Brain (organoid and tissue), 16 donors: ENCODE measurements at places on chromosomes 5 and 9.

- DNase-seq: no peak
Measured at GRCh38 chr5:121979691-121980090, 17.9 kb downstream of the SRFBP1 start.

- DNase-seq: peak; percentile 82
Measured at GRCh38 chr5:127492854-127493738, 24.3 kb upstream of the PRRC1 start.

GRCh38 chr5:90386099-90386710 is 23.4 kb downstream of the CETN3 start:
- DNase-seq: peak; percentile 77

DNA sequence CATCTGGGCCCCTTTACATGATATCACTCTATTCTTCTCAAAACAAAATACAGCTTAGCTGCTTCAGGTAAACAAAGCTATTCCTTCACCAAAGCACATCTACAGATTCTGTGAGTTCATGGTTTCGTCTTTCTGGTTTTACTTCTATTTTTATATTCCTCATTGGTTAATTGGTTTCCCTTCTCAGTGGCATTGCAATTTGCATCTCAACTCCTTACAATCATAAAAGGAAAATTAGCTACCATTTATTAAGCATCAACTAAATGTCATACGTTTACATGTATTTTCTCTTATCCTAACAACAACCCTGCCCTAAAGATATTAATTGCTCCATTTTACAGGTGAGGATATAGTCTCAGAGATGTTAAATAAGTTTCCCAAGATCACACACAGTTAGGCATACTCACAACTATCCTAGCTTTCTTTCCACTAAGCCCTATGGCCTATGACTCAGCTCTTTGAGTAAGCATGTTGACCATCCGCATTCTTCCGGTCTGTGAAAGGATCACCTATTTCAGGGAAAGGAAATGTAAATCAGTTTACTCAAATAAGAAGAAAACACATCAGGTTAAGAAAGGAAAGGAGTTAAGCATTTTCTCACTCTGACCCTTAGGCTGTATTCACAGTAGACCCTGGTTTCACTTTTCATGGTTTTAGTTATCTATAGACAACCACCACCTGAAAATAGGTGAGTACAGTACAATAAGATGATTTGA is 146.1 kb downstream of the CAAP1 start:
- no peak for DNase-seq

GRCh38 chr9:127014216-127014909 is 99.8 kb downstream of the RALGPS1 start:
- peak; percentile 73 for DNase-seq

DNA sequence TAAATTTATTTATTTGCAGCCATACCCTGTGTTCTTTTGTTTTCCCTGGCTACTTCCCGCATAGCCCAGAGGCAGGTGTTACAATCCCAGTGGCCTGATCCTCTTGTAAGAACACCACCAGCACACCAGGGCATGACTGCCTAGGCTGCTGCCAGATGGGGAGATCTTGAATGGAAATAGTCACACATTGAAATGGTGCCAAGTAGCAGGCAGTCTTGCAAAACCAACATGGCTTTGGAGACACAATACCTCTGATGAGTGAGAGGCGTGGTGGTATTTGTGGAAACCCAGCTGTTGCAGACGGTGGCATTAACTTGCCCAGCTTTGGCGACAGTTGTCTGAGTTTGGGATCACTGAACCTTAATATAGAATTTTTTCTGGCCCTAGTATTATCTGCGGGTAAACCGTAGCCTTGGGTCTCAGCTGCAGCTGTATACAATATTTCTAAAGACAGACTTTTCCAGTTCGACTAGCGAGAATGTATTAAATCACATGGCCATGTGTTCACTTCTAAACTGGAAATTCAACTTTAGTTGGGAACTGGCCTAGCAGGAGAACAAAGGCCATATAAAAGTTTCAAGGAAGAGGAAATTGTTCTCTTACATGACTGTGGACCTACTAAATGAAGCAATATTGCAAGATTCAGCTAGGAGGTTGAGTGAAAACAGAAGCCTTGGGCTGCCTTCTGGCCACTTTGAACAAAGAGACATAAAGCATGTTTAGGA is 277.0 kb downstream of the SMARCA2 start:
- DNase-seq: peak; percentile 34

DNA sequence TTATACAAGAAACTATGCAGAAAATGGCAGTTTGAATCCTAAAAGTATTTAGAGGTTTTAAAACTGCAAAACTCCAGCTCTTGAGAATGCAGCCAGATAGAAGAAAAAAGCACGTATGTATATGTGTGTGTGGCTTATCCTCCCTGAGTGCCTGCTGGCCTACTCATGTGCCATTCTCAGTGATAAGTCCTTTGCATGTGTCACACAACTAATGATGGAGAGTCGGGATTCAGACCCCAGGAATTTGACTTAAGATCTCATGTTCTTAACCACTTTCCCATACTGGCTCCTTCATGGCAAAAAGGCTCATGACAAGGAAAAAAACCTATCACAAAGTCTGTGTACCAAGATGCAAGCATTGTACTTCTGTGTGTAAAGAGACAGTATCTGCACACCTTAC is 26.6 kb downstream of the SMARCA2 start:
- DNase-seq: no peak

- DNase-seq: no peak
Measured at GRCh38 chr5:119276978-119277377, 78.8 kb upstream of the TNFAIP8 start.

- DNase-seq: no peak
Measured at GRCh38 chr5:8844206-8844605, 701.7 kb downstream of the SEMA5A start.

- no peak for DNase-seq
Measured at GRCh38 chr5:109718632-109719031, 28.9 kb downstream of the MAN2A1 start.

DNA sequence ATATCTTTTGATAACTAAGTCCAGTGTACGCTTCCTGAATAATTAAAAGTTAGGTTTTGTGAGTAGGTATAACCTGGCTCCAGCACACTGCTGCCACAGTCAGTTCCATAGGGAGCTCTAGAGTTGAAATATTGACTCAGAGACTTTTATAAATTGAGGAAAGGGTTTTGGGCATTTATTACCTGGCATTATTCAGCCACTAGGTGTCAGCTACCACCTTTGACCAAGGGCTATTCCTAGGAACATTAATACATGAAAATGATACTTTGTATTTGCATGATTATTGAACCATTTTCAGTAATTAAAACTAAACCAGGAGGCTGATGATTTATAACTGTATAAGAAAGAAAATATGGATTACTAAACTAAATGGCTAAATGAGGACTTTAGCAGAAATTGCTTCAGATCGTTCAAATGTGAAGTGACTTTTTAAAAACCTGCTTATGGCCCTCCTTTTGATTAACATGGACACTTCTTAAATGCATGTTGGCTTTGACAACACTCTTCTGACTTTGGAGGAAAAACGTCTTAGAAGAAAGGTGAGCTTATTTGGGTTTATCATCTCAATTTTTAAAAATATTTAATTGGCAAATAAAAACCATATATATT is 83.0 kb downstream of the SMC2 start:
- no peak for DNase-seq

GRCh38 chr5:130885027-130885426 is 280.0 kb downstream of the HINT1 start:
- DNase-seq: no peak

DNA sequence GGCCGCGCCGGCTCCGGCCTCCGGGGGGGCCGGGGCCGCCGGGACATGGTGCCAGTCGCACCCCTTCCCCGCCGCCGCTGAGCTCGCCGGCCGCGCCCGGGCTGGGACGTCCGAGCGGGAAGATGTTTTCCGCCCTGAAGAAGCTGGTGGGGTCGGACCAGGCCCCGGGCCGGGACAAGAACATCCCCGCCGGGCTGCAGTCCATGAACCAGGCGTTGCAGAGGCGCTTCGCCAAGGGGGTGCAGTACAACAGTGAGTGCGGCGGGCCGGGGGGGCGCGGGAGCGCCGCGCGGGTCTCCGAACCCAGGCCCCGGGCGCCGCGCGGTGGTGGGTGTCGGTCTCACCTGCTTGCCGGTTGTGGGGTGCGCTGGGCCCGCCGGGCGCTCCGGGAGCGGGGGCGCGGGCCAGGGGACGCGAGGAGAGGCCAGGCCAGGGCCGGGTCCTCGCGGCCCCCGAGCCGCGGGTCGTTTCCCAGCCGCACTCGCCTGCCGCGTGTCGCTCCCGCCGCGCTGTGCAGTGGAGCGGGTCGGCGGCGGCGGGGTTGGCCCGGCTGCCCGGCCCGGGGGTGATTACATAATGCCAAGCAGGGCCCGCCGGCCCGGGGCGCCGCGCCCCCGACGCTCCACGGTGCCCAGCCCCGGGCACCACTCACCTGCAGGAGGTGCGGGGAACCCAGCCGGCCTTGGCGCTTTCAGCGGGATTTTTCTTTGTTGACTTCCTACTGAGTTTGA is 492 bp downstream of the RABL6 start:
- DNase-seq: peak; percentile 21

GRCh38 chr5:143966280-143966679 is 154.3 kb downstream of the HMHB1 start:
- DNase-seq: no peak

GRCh38 chr9:88108779-88109178 is 29.5 kb downstream of the SPATA31C2 start:
- no peak for DNase-seq

GRCh38 chr9:117783828-117784227 is 79.6 kb downstream of the TLR4 start:
- DNase-seq: no peak

GRCh38 chr5:40312205-40312604 is 367.5 kb upstream of the PTGER4 start:
- DNase-seq: no peak

GRCh38 chr9:105057551-105057950 is 129.6 kb upstream of the ABCA1 start:
- DNase-seq: no peak

- DNase-seq: no peak
Measured at GRCh38 chr5:9715891-9716335, 85.8 kb upstream of the TAS2R1 start.

- DNase-seq: no peak
Measured at GRCh38 chr5:178346607-178347334, 114.2 kb upstream of the PHYKPL start.

DNA sequence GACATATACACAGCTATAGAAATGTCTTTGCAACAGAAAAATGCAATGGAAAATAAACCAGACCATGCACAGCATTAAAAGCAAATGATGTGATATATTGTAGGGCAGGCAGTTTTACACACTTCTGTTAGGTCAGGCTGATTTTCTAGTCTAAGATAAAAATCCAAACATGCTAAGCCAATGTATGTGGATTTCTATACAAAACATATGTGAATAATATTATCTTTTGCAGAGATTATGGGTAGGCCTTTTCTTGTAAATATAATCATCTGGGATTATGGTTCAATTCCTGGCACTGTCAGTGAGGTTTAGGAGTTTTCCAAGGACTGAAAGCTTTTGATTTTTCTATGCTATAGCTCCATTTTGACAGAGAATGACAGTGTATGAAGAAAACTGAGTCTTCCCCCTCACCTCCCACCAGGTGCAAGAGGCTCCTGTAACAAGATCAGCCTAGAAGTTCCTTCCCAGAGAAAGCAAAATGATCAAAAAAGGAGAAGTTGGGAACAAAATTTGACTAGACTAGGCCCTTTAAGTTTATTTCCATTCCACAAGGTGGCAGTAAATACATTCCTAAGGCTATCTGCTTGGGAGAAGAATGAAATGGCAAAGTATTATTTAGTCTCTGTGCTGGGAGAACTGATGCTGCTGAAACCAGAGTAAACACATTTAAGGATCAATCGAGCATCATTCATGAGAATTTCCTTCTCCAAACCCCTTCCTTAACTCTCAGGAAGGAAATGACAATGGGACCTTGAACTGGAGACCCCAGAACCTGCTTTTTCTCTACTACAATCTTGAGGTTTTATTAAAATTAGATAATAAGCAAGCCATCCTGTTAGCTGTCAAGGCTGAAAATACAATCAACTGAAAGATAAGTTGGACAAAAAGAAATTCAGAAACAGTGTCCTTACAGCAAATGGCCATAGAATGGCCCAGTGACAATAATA is 133.0 kb upstream of the TUT7 start:
- peak; percentile 81 for DNase-seq

DNA sequence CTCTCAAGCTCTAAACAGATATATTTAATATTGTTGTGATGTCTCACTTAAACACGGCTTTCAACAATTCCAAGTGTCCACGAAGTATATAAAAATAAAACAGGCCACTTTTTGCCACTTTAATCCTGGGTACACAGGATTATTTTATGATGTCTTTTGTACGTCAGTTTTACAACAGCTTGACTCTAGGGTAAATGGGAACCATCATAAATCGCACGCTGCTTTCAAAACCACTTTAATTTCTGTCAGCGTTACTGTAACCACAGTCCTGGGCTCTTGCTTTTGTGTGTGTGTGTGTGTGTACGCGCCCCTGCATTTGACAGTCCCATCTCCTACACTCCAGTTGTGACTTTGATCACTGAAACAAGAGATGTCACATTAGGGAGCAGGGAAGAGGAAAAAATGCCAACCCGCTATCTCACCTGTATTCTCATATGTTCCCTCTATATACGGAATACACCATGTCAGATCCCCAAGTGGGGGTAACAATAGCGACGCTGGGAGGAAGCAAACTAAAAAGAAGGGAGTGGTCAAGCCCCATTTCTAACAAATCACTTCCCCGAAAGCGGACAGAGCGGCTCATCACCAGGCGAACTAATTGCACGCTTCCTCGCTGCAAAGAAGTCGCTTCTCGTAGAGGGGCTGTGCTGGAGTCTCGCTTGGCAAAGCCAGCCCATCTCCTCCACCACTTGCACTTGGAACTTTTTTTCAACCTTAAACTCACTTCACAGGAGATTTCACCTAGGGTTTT is 1.2 kb downstream of the BNC2 start:
- no peak for DNase-seq

- no peak for DNase-seq
Measured at GRCh38 chr5:143576711-143577484, 173.4 kb upstream of the NR3C1 start.

- peak; percentile 80 for DNase-seq
Measured at GRCh38 chr9:85522459-85523092, 219.2 kb downstream of the AGTPBP1 start.
